Tibial nerve (tissue), 4 donors: ENCODE measurements at places on chromosomes 7 and 10.

- no peak for DNase-seq
Measured at GRCh38 chr10:62462461-62462860, 88.3 kb downstream of the ZNF365 start.

DNA sequence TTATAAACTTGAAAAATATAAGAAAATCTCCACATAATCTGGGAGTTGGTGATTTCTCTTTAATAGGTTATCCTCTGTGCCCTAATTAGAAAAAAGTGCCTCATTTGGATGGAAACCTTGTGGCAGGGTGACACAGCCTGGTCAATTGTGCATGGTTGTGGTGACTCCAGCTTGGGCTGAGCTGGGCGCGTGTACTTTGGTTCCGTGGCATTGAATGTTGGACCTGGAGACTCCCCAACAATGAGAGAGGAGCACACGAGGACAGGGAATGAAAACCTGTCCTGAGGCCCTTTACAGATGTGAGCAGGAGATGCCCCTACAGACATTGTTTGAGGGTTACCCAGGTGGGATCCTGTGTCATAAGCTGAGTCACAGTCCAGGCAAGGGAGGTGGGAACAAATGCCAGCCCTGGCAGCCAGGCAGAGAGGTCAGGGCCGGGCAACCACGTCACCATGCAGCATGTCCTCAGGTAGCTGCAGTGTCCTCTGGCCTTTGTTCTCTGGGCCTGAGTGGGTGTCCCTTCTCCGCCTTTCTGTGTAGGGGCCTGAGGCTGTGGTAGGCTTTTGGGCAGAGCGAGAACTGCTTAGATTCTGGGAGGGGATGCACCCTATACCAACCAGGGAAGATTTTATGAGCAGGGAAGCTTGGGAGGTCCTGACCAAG lies 147.4 kb upstream of the TBX20 start:
- no peak for DNase-seq

- DNase-seq, result no peak
Measured at GRCh38 chr7:7395785-7396184, 139.9 kb downstream of the COL28A1 start.

DNA sequence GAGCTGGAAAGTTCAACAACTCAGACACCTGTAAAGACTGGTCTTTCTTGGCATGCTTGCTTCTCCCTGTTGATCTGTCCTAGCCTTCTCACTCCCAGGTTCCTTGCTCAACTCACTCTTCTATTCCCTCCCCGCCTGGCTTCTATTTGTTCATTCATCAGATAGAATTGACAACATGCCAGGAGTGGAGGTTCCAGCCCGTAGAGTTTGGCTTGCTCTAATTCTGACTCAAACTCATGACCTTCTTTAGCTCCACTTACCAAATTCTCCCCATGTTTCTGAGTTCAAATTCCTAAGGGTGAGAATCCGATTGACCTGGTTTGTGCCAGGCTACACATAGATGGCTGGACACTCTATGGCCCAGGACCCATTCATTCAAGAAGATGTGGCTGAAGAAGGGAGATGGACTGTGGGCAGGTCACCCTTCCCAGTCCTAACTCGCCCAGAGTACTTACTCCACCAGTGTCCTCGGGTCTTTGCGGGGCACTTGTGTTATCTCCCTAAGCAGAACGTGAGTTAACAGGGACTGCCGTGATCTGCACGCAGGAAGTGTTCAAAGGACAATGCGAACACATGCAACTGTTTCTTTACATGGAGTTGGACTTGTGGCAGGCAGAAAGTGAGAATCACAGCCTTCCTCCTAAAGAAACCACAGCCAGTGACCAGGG lies 4.0 kb upstream of the TMEM236 start:
- DNase-seq, result no peak

- no peak for DNase-seq
Measured at GRCh38 chr7:65827366-65827765, 45.5 kb upstream of the VKORC1L1 start.
